ENCODE measurements at places on chromosomes 6 and 20. TPM values are rescaled to one million over a fixed set of nuclear protein-coding genes. Genes with fewer than 3 reads are reported as not detected.

GRCh38 chr20:6767126-6767535, 355 bp upstream of the BMP2 start:
- H3K4me1 ChIP-seq: peaks cover 2% of the 10 kb centered on the region
- no peak overlapping the region for H3K27ac ChIP-seq
- no peaks in the 10 kb centered on the region for H3K36me3 ChIP-seq
- H3K27me3 ChIP-seq: peaks cover 29% of the 10 kb centered on the region
- no peak overlapping the region for H3K4me3 ChIP-seq

DNA sequence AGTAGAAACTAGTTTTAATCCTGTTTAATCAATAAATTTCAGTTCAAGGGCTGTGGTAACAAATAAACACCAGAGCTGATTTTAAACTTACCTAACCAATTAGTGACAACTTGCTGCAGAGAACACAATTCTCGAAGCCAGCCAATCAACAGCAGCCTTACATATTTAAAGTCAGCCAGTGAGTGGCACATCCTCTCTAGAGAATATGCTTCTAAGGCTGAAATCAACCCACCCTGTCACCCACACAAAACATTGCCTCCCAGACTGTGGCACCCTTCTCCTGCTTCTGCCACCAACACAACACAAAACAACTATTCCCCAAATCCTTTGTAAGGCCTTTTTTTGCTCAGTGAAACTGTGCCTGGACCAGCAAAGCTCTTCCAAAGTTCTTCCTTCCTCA, 306.0 kb downstream of the EYA4 start:
- H3K27ac ChIP-seq: no peak overlapping the region
- H3K4me1 ChIP-seq: no peaks in the 10 kb centered on the region
- H3K27me3 ChIP-seq: peaks cover 2% of the 10 kb centered on the region

DNA sequence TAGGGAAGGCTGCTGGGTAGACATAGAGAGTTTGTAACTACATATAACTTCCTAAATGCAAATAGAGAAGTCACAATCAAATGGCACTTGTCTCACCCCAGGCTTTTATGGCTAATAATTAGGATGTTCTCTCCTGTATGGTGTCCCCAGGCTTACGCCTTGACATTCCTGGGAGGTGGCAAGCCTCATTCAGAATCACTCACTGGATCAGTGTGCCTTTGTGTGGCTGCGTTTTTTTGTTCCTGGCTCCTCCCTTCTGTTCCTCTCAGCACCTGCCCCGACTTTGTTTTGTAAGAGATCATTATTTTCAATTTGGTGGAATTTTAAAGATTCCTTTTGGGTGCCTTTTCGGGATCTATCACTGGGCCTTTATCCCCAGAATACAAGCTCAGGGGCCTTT, 5.7 kb downstream of the LAMP5 start:
- H3K27ac ChIP-seq: no peak overlapping the region
- H3K4me1 ChIP-seq: no peaks in the 10 kb centered on the region
- H3K4me3 ChIP-seq: no peak overlapping the region
- peaks cover 23% of the 10 kb centered on the region for H3K27me3 ChIP-seq
- no peak for DNase-seq
- no peaks in the 10 kb centered on the region for H3K36me3 ChIP-seq

GRCh38 chr20:43844778-43845614, 69.7 kb upstream of the TOX2 start:
- H3K4me3 ChIP-seq: no peak overlapping the region
- no peaks in the 10 kb centered on the region for H3K27me3 ChIP-seq
- no peak for DNase-seq
- no peaks in the 10 kb centered on the region for H3K36me3 ChIP-seq

DNA sequence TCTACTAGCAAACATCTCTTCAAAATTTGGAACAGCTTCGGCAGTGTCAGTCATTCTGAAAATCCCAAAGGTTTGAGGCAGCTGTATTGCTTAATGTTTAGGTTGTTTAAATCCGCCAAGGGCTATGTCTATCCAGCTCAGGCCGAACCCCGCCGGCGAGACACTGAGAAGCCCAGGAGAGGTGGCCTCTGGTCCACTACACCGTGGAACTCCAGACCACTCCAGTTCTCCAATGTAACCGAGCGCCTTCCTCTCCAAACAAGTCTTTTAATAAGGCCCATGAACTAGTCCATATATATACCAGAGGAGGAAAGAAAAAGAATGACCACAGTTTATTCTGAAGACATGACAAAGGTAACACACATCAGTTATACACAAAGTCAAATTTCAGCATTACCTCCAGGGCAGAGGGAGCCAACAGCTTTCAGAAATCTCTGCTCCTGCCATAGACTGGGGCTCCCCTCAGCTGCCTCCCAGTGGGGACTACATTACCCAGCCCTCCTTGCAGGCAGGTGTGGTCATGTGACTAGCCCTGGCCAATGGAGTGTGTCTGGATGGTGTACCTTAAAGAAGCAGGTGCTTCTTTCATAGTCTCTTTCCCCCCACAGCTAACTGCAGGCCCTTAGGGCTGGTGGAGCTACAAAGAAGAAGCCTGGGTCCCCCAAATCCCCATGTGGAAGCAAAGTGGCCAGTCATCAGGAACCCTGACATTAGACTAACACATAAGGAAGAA, at the start of gene RAMACL:
RAMACL (minus strand) TSS at position 255 of the 733 bp plus-strand sequence; CDS start at position 54, 201 bp downstream.
- H3K4me1 ChIP-seq: peaks cover 9% of the 10 kb centered on the region
- H3K36me3 ChIP-seq: no peaks in the 10 kb centered on the region
- no peak within 1 kb of the TSS for H3K4me3 ChIP-seq
- no peaks in the 10 kb centered on the region for H3K27me3 ChIP-seq

- DNase-seq: no peak
- H3K27me3 ChIP-seq: peaks cover 49% of the 10 kb centered on the region
- H3K4me1 ChIP-seq: peaks cover 30% of the 10 kb centered on the region
- H3K4me3 ChIP-seq: no peak overlapping the region
Observed at GRCh38 chr20:49768204-49769047, 44.2 kb upstream of the SLC9A8 start.

DNA sequence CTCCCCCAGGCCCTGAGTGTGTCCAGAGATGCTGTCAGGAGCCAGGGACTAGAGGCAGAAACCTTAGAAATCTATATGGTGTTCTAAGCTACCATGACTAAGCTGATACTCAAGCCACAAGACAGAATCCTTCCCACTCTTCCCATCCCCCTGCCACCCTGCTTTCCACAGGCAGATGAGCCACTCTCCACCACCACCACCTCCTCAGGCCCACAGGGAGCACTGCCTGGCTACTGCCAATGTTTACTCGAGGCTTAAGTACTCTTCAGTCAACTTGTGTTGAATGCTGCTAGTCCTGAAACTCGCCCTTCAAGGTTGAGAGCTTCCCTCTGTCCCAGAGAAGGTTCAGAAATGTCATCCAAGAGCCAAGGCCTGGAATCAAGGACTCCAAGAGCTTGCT, 56.2 kb downstream of the CENPW start:
- no peak for DNase-seq
- H3K4me3 ChIP-seq: no peak overlapping the region
- no peaks in the 10 kb centered on the region for H3K4me1 ChIP-seq
- H3K36me3 ChIP-seq: no peaks in the 10 kb centered on the region
- no peak overlapping the region for H3K27ac ChIP-seq

GRCh38 chr6:8415280-8415679, 20.1 kb downstream of the SLC35B3 start:
- peaks cover 55% of the 10 kb centered on the region for H3K36me3 ChIP-seq
- H3K27ac ChIP-seq: no peak overlapping the region
- H3K27me3 ChIP-seq: no peaks in the 10 kb centered on the region

Gene FGD2
- 1.2 TPM for total RNA-seq

Gene ACTL10
- 0.55 TPM for total RNA-seq

- no peak overlapping the region for H3K27ac ChIP-seq
- H3K36me3 ChIP-seq: no peaks in the 10 kb centered on the region
- H3K27me3 ChIP-seq: no peaks in the 10 kb centered on the region
- no peak overlapping the region for H3K4me3 ChIP-seq
- no peaks in the 10 kb centered on the region for H3K4me1 ChIP-seq
Observed at GRCh38 chr6:71396410-71396801, 107.8 kb downstream of the OGFRL1 start.

Gene CALHM5
- total RNA-seq: not detected

- H3K4me1 ChIP-seq: no peaks in the 10 kb centered on the region
- no peak overlapping the region for H3K27ac ChIP-seq
- no peaks in the 10 kb centered on the region for H3K36me3 ChIP-seq
- no peak overlapping the region for H3K4me3 ChIP-seq
- no peak for DNase-seq
- no peaks in the 10 kb centered on the region for H3K27me3 ChIP-seq
Observed at GRCh38 chr6:143200167-143200770, 139.6 kb downstream of the AIG1 start.

Gene RHAG
- total RNA-seq: not detected

Gene SFTA2
- total RNA-seq: not detected

DNA sequence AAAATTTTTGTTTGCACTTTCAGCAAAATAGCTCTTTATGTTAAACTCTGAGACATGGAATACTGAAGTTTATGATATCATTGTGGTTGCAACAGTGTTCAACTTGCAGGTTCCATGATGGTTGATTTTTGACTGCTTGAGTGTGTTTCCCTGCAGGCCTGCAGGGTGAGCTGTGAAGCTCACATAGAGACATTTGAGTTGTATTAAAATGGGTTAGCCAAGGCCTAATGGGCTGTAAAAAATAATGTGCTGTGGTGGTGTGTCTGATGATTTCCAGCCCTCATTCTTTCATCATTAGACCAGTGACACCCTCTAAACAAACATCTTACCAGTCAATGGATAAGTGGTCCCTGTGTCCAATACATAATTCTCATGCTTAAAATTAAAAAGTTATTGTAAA, 321.4 kb downstream of the FARS2 start:
- H3K36me3 ChIP-seq: no peaks in the 10 kb centered on the region
- H3K4me1 ChIP-seq: peaks cover 5% of the 10 kb centered on the region
- no peak overlapping the region for H3K4me3 ChIP-seq
- no peak for DNase-seq

GRCh38 chr20:26134606-26135005, 438.0 kb upstream of the ZNF337 start:
- no peaks in the 10 kb centered on the region for H3K4me1 ChIP-seq
- H3K27me3 ChIP-seq: no peaks in the 10 kb centered on the region
- H3K36me3 ChIP-seq: no peaks in the 10 kb centered on the region
- H3K27ac ChIP-seq: no peak overlapping the region
- DNase-seq: no peak

Gene BMP2
- not detected for total RNA-seq

- H3K4me1 ChIP-seq: no peaks in the 10 kb centered on the region
- H3K4me3 ChIP-seq: no peak overlapping the region
- peaks cover 2% of the 10 kb centered on the region for H3K27me3 ChIP-seq
- H3K27ac ChIP-seq: no peak overlapping the region
Observed at GRCh38 chr20:24620937-24621519, 151.6 kb downstream of the SYNDIG1 start.

DNA sequence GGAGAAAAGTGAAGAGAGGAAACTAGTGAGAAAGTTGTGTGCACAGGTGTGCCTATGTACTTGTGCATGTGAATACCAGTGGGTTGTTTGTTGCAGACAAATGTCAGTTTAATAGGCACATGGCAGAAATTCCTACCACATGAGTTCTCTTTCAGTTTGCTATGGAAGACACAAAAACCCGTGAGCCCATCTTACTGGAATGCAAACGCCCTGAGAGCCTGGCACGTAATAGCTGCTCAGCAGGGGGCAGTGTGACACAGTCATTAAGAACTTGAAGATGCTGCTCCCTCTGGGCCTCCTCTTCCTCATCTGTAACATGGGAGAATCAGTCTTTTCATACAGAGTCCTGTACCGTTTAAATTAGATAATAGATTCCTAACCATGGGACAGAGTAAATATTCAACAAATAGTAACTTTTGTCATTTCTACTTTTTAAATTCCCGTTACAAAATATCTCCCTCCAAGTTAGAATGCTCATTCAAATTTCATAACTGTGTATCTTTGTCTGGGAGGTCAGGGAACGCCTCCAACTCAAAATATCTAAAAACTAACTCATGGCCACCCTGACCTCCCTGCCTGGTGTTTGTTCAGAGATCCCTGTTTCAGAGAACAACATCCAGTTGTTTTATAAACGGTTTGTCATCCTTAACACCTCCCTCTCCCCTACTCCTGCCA, 802.9 kb downstream of the MAFB start:
- H3K27me3 ChIP-seq: no peaks in the 10 kb centered on the region
- no peaks in the 10 kb centered on the region for H3K4me1 ChIP-seq

GRCh38 chr6:128389820-128390534, 130.4 kb downstream of the PTPRK start:
- no peaks in the 10 kb centered on the region for H3K4me1 ChIP-seq
- H3K27me3 ChIP-seq: no peaks in the 10 kb centered on the region
- H3K27ac ChIP-seq: no peak overlapping the region
- DNase-seq: no peak
- no peak overlapping the region for H3K4me3 ChIP-seq

Gene EMILIN3
- total RNA-seq: 0.22 TPM

DNA sequence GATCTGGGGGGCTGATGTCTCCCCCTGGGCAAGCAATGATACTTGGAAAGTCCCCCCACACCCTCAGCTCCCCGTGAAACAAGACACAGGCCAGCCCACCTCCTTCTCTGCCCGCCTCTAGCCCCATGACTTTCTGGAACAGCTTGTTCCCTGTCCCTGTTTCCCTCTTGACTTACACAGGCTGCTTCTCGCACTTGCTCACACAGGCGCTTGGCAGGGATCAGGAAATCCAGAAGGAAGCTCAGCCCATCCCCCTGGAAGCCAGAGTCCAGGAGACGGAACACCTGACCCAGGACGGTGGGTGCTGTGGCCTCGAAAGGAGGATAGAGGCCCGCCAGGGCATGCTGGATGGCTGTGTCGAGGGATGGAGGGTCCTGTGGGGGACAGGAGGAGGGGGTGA, 14.8 kb downstream of the KIAA1755 start:
- no peak for DNase-seq
- H3K36me3 ChIP-seq: no peaks in the 10 kb centered on the region
- H3K4me3 ChIP-seq: no peak overlapping the region
- H3K27me3 ChIP-seq: no peaks in the 10 kb centered on the region
- no peaks in the 10 kb centered on the region for H3K4me1 ChIP-seq

Gene POU3F2
- total RNA-seq: not detected

DNA sequence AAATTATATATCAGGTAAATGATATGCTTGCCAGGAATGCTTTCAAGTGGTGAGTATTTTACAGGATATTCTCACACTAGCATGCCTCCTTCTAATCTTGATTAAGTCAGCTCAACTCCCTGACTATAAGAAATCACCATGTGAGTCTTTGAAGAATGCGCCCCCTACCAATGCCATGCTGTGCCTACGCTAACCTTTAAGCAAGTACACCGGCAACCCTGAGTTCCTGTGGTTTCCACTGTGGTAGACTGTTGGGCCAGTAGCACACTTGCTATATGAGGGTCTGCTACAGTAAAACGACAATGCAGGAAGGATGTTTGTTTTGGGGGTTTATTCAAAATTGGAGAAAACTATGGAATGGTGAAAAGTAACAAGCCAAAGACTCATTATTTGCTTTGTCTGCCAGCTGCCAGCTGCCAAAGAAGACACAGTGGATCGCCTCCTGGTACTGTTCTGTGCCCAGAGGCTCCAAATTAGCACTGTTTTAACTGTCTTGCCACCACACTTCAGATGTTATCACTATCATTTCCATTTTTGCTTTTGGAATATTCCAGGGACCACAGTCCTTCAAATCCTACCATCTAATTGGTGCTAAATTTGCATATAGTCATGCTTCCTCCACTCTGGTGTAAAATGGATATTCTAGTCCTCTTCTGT, 333.5 kb downstream of the RNGTT start:
- no peaks in the 10 kb centered on the region for H3K4me1 ChIP-seq
- no peaks in the 10 kb centered on the region for H3K27me3 ChIP-seq
- H3K36me3 ChIP-seq: no peaks in the 10 kb centered on the region
- no peak for DNase-seq
- no peak overlapping the region for H3K4me3 ChIP-seq

Gene EPM2A
- 5.0 TPM for total RNA-seq
